ENCODE measurements at places on chromosomes 5 and 9. TPM values are rescaled to one million over a fixed set of nuclear protein-coding genes. Genes with fewer than 3 reads are reported as not detected.

The LECT2 gene
- not detected for polyA plus RNA-seq

The TIGD6 gene
- 3.0 TPM for polyA plus RNA-seq

The NUTM2F gene
- not detected for polyA plus RNA-seq

The PCDHA12 gene
- polyA plus RNA-seq, result not detected

The CFAP157 gene
- 1.1 TPM for polyA plus RNA-seq

The HACD4 gene
- polyA plus RNA-seq, result 2.2 TPM

The TCERG1 gene
- 90.1 TPM for polyA plus RNA-seq

The PCDHGC4 gene
- polyA plus RNA-seq, result 1.0 TPM

The DRD1 gene
- polyA plus RNA-seq, result 0.07 TPM

The IL9 gene
- not detected for polyA plus RNA-seq

GRCh38 chr5:113118298-113118697 lies 141.7 kb downstream of the DCP2 start:
- no peak for DNase-seq

GRCh38 chr5:98770209-98770910 lies 3.1 kb upstream of the RGMB start:
- peak; percentile 93 for DNase-seq

DNA sequence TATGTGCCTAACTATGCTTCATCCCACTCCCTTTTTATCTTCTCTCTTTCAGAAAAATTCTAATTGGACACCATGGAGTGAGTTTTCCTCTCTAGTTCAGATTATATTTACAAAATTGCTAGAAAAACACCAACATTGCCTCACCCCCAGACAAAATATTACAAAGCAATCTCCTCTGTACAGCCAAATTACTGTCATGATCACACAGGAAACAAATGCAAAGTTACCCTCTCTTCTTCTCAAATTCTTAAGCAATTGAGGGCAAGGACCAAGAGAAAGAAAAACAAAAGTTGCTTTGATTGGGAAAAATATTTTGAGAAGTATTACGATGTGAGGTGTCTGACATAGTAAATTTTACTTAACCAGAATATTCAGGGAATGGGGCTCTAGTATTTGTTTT lies 30.8 kb upstream of the ABCA1 start:
- no peak for DNase-seq

DNA sequence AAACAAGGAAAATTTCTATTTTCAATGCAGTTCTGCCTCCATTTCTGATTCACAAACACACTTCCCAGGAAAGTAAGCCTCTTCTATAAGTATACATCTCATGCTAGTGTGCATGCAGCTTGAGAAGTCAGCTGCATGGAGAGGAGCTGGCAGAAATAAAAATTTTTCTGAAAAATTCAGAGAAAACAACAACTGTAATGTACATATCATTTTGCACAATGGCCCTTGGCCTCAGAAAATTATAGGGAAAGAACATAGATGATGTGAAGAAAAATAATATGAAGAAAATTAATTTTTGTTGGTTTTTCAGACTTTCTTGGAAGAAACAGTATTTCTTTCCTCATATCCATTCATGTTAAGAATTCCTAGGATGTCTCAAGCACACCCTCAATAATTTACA lies 277.8 kb upstream of the ADRA1B start:
- no peak for DNase-seq

DNA sequence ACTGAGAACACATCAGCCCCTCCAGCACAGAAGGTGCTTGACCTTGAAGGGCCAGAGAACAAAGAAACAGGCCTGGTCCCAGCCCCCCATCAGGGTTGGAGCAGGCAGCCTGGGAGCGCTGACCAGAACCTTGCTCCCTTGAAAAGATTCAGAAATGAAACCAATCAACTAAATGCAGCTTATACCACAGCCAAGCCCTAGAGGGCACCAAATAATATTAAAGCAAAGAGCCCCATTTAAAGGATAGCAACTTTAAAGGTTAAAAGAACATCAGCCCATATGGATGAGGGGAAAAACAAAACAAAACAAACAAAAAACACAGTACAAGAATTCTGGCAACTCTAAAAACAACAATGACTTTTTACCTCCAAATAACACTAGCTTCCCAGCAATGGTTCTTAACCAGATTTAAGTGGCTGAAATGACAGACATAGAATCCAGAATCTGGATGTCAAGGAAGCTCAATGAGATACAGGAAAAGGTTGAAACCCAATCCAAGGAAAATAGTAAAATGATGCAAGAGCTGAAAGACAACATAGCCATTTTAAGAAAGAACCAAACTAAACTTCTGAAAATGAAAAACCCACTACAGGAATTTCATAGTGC lies 471.9 kb downstream of the MTRR start:
- no peak for DNase-seq
